ENCODE measurements at places on chromosomes 7 and 10.

DNA sequence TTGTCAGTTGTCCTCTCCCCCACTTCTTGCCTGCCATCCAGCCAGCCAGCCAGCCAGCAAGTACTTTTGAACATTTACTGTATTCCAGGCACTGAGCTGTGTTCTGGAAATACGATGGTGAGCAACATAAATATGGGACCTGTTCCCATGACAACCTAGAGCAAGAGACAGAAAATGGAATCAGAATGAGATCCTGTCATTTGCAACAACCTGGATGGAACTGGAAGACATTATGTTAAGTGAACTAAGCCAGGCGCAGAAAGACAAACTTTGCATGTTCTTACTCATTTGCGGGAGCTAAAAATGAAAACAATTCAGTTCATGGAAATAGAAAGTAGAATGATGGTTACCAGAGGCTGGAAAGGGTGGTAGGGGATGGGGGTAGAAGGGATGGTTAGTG is 140.7 kb downstream of the ICA1 start:
- DNase-seq: no peak

GRCh38 chr10:102775935-102776669 is 32.4 kb downstream of the WBP1L start:
- no peak for DNase-seq

GRCh38 chr7:158428837-158429753 is 158.5 kb downstream of the PTPRN2 start:
- DNase-seq: no peak

GRCh38 chr10:91284486-91285090 is 64.1 kb downstream of the PCGF5 start:
- no peak for DNase-seq

DNA sequence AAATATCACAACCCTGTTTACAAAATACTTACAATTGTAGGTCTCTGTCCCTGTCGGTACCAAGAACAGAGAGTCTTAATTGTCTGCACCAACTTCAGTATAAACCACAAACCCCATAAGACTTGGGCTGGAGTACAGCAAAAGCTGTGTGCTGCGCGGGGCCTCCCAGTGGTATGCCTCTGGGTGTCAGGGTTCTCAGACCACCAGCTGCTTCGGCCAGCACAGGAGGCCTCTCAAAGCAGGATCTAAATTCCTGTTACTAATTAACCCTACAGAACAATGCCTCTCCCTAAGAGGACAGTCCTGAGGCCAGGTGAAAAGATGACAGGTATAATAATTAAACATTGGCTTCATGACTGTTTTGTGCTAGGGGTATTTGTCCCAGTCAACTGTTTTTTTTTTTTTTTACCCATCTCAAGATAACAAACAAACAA is 957 bp upstream of the SVIL start:
- DNase-seq: no peak

DNA sequence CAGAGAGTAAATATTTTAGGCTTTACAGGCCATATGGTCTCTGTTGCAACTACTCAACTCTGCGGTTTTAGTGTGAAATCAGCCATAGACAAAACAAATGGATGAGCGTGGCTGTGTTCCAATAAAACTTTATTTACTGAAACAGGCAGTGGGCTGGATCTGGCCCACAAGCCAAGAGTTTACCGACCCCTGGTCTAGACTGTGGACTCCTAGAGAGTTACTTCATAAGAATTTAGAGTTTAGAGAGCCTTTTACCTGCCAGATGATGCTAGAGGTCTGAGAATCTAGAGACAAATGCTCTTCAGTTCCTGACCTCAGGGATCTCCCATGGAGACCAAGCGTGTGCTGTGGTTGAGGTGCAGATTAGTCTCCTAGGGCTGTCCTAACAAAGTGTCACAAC is 174.8 kb downstream of the PTEN start:
- DNase-seq: no peak

DNA sequence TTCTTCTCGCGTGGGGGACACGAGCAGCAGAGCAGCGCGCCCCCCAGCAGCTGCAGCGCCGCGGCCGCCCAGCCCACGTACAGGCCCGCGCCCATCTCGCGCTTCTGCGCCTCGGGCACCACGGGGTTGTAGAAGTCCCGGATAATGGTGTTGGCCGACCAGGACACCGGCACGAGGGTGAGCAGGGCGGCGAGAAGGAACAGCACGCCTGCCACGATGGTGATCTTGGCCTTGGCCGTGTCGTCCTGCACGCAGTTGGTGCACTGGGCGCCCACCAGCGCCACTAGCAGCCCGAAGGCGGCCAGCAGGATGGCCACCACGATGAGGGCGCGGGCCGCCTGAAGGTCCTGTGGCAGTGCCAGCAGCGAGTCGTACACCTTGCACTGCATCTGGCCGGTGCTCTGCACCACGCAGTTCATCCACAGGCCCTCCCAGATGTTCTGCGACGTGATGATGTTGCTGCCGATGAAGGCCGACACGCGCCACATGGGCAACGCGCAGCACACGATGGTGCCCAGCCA is 529 bp downstream of the CLDN3 start:
- no peak for DNase-seq

DNA sequence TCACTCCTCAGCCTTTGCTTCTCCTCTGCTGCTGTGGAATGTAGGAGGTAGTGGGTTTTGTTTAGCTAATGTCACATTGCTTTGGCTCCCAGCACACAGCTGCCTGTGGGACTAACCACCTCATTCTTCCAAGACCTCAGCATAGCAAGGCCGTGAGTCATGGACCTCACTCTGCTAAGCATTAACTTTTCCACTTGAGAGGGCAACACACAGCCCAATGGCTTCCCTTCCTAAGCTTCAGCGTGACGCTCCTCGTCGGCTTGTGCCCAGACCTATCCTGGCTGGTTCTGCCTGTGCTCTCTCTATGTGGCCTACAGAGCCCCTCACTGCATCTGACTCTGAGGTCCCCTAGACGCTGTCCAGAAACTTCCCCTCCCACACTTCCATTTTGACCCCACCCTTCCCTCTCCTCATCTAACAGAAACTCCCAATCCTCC is 23.3 kb downstream of the MYOF start:
- no peak for DNase-seq

GRCh38 chr7:101595766-101596537 is 33.1 kb downstream of the MYL10 start:
- DNase-seq: no peak

- no peak for DNase-seq
These were observed 27.2 kb upstream of the SHH start for GRCh38 chr7:155839461-155839860.

DNA sequence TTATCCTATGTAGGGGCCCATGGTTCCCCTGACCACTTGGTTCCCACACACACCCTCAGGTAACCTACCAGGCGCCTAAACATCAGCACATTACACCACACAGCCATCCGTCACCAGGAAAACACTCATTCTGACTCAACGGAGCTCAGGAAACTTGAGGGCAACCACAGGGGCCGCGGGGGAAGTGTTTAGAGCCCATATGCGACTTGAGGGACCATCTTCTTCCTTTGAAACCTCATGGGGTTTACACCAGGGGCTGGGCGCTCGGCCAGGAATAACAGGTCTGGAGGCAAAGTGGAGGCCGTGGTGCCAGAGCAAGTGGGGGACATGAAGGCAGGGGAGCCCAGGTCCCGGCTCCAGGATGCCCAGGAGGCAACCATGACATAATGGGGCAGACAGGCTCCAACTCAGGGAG is 1.5 kb downstream of the STX1A start:
- no peak for DNase-seq

DNA sequence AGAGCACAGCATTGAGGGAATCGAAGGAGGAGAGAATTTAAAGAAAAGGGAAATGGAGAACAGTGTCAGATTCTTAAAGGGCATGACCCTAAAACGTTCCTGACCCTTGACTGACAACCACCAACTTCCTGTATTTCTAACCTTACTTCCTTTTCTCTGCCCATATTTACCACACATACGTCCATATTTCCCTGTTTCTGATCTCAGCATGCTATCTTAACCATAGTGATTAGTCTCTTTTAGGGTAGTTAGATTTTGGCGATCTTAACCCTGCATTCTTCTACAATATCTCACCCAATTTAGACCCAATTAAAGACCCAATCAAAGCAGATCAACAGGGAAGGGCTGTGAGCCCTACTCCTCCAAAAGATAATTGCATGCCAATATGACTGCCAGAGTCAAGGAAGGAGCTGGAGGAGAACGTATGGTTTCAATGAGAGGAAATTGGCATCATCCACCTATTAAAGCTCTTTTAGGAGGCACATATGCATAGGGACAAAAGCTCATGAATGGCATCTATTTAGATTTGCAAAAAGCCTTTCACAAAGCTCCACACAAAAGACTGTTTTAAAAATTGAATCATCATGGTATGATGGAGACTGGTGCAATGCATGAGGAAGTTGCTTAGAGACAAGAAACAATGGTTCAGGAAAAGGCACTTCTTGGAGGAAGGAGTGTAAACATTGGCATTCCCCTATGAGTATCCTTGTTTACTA is 49.0 kb upstream of the ARHGAP12 start:
- no peak for DNase-seq

DNA sequence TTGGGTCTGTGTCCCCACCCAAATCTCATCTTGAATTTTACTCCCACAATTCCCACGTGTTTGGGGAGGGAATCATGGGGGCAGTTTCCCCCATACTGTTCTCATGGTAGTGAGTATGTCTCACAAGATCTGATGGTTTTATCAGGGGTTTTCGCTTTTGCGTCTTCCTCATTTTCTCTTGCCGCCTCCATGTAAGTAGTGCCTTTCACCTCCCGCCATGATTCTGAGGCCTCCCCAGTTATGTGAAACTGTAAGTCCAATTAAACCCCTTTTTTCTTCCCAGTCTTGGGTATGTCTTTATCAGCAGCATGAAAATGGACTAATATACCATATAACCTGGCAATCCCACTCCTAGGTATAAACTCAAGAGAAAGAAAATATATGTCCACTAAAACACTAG is 25.9 kb upstream of the SP4 start:
- DNase-seq: no peak

DNA sequence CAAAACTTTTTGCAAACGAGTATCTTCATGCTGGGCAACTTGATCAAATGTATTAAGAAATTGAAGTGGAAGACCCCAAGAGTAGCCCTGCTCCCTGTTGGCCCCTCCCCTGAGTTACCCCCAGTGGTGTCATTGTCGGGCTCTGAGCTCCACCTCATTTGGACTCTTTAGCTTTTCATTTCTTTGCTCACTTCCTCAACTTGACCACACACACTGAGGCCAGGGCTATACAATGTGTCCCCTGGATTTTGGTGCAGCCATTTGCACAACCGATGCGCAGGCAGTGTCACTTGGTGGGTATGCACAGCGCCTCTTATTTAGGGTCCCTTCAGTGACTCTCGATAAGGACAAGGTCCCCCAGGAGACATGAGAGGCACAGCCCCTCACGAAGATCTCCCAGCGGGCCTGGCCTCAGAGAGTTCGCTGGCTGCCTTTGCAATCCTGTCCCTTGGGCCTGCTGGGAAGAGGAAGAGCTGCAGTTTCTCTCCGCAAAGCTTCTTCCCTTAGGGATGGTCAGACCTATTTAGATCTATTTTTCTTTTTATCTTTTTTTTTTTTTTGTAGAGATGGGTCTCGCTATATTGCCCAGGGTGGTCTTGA is 2.5 kb upstream of the MUC3A start:
- DNase-seq: no peak

GRCh38 chr7:2030475-2031450 is 202.0 kb downstream of the MAD1L1 start:
- no peak for DNase-seq

DNA sequence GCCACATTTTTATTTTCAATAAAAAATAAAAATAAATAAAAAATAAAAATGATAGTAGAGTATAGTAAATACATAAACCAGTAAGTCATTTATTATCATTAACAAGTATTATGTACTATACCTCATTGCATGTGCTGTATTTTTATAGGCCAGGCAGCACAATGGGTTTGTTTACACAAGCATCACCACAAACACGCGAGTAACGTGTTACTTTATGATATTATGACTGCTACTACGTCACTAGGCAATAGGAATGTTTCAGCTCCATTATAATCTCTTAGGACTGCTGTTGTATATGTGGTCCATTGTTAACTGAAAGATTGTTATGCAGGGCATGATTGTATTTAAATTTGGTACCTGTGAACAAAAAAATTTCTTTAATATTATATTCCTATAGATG is 20.8 kb upstream of the SDHAF3 start:
- no peak for DNase-seq

DNA sequence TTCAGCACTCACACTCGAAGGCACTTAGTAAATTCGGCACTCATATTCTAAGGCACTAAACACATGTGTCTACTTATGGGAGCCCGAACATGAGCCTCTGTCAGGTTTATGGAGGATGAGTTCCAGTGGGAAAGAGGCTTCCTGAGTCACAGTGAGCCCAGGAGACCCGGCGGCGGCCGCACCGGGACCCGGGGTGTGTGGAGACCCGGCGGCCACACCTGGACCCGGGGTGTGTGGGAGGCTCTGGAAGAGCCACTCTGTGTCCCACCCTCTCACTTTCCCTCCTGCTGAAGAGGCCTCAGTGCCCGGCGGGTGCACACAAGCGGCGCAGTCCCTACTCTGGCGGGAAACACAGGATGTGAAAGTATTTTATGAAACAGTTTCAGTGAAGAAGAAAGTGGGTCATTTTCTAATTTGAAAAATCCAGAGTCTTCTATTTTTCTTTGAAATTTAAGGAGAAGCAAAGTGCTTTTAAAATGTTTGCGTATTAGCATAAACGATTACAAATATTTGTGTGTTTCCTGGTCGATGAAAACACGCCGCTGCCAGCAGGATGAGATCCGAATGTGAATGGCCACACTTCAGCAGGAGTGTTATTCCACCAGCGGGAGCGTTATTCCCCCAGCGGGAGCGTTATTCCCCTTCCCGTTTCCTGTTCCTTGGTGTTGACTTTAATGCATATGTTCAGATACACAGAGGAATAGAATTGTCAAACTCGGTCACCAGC is 625.1 kb downstream of the DNAJB6 start:
- DNase-seq: no peak
